Activated CD4-positive, alpha-beta T cell treated with anti-CD3 and anti-CD28 coated beads, Interleukin-2, amount 50 U/mL, for 48 hours (primary cell): ENCODE measurements at places on chromosomes 4 and X.

DNA sequence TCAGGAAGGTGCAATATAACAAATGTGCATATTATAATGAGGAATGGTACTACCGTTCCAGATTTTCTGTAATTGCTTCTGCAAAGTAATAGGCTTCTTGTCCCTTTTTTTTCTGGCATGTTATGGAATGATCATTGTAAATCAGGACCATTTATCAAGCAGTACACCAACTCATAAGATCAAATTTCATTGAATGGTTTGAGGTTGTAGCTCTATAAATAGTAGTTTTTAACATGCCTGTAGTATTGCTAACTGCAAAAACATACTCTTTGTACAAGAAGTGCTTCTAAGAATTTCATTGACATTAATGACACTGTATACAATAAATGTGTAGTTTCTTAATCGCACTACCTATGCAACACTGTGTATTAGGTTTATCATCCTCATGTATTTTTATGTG lies 12.6 kb downstream of the IBSP start:
- no peak for DNase-seq

- DNase-seq = no peak
Measured at GRCh38 chr4:62898115-62898514, 1511.1 kb downstream of the TECRL start.

DNA sequence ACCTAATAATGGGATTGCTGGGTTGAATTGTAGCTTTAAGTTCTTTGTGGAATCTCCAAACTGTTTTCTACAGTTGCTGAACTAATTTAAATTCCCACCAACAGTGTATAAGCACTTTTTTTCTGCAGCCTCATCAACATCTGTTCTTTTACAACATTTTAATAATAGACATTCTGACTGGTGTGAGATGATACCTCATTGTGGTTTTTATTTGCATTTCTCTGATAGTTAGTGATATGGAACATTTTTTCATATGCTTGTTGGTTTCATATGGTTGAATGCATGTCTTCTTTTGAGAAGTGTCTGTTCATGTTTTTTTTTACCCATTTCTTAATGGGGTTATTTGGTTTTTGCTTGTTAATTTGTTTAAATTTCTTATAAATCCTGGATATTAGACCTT lies 1718.9 kb downstream of the C4orf33 start:
- DNase-seq = no peak

DNA sequence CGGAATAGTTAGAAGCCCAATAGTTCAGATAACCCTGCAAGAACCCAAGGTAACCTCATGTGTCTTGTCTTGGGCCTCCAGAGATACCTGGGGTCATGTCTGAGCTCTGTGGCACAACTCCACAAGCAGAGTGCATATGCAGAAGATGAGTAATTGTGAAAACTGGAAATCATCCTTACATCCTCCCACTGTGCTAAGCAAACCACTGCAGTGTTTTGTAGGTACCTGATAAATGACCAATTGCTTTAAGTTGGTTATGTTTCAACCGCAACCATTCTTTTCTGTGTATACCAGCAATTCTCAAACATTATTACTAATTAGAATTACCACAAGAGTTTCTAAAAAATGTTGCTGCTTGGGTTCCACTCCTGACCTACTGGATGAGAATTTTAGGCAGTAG lies 73.2 kb downstream of the CBLL2 start:
- no peak for DNase-seq

GRCh38 chr4:16129336-16129735 lies 45.5 kb upstream of the PROM1 start:
- DNase-seq = no peak

GRCh38 chr4:16532240-16532970 lies 306.1 kb upstream of the TAPT1 start:
- DNase-seq = no peak

GRCh38 chr4:72283357-72283756 lies 251.6 kb downstream of the NPFFR2 start:
- DNase-seq = no peak

GRCh38 chrX:41302370-41302769 lies 31.6 kb upstream of the DDX3X start:
- no peak for DNase-seq

DNA sequence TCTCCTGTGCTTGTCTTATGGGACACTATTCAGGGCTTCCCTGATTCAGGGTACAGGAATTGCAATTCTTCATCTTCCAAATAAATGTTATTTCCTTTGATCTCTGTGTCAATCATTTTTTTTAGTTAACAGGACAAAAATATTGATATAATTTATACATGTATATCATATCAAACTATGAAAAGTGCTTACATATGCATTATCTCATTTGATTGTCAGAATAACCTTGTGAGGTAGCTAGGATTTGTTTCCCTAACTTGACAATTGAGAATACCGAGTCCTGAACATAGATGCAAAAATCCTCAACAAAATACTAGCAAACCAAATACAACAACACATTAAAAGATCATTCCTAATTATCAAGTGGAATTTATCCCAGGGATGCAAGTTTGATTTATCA lies 11.5 kb upstream of the SERPINA7 start:
- no peak for DNase-seq

GRCh38 chrX:11965436-11965835 lies 172.8 kb upstream of the FRMPD4 start:
- no peak for DNase-seq

- DNase-seq = no peak
Measured at GRCh38 chr4:1375051-1375721, 28.2 kb downstream of the UVSSA start.

GRCh38 chrX:126124721-126125120 lies 41.4 kb downstream of the DCAF12L2 start:
- no peak for DNase-seq
